ENCODE measurements at places on chromosomes 3 and 15.

GRCh38 chr15:73982222-73982962 lies 9.7 kb downstream of the STOML1 start:
- peak; percentile 99 for DNase-seq

DNA sequence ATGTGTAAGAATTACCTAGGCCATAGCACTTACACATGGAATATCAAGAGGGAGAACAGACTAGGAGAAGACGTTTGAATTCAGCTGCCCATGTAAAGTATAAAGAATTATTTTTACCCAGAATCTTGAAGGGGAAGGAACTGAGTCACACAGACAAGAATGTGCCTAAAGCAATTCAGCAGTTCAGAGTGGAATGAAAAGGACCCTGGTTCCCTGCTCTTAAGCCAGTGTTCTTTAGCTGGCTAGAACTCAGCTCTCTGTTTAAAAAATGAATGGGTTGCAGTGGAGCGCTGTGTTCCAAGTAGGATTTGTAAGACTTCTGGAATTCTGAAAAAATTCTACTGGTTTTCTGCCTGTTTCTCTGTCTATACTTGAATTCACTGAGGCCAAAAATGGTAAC lies 440.2 kb downstream of the LPP start:
- DNase-seq, result peak; percentile 95

- peak; percentile 54 for DNase-seq
These were observed 69.3 kb downstream of the CHAC1 start for GRCh38 chr15:41022487-41023090.

GRCh38 chr3:132456136-132456535 lies 38.8 kb downstream of the DNAJC13 start:
- no peak for DNase-seq

- peak; percentile 2 for DNase-seq
These were observed 1018.2 kb downstream of the DIPK2A start for GRCh38 chr3:144989807-144990206.

GRCh38 chr3:144763878-144764454 lies 792.3 kb downstream of the DIPK2A start:
- no peak for DNase-seq
